Stimulated activated naive CD4-positive, alpha-beta T cell (primary cell): ENCODE measurements at places on chromosomes 4 and X.

DNA sequence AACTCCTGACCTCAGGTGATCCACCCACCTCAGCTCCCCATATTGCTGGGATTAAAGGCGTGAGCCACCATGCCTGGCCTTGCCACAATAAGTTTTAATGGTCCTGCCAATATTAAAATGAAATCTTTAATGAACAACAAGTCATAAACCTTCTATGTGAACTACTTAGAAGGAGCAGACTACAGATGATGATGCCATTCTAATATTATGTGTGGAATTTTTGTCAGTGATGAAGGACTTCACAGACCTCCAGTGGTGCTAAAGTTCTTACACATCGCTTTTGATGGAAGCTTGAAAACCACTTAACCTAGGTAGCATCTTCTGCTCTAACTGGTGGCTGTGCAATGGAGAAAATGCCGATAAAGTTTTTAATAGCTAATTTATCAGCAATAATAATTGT is 331.4 kb downstream of the CCSER1 start:
- DNase-seq: no peak

DNA sequence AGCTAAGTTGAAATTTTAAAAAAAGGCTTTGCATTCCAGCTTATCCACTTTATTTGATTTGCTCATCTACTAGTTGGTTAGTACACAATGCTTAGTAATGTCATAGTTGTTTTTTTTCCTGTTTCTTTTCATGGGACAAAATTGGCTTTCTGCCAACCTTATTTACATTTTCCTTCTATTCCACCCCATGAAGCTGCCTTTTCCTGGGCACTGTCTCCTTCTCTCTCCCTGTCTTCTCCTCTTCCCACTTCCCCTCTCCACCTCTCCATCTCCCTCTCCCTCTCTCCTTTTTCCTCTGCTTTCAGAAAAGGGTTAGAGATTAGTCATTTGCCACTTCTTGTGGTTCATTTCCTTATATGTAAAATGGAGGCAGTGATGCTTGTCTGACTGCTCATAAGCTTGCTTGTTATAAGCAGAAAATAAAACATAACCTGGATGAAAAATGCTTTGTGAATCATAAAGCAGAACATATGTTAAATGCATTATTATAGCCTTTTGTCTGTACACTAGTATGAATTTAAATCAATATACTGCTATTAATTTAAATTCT is 181.9 kb downstream of the CEP135 start:
- DNase-seq: no peak

DNA sequence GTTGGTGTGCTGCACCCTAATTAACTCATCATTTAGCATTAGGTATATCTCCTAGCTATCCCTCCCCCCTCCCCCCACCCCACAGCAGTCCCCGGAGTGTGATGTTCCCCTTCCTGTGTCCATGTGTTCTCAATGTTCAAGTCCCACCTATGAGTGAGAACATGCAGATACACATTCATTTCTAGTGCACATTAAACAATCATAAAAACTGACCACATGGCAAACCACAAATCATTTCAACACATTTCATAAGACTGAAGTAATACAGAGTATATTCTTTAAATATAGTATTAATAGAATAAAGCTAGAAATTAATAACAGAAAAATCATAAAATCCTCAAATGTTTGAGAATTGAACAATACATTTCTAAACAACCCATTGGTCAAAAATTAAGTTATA is 34.1 kb downstream of the PRKG2 start:
- DNase-seq: no peak

DNA sequence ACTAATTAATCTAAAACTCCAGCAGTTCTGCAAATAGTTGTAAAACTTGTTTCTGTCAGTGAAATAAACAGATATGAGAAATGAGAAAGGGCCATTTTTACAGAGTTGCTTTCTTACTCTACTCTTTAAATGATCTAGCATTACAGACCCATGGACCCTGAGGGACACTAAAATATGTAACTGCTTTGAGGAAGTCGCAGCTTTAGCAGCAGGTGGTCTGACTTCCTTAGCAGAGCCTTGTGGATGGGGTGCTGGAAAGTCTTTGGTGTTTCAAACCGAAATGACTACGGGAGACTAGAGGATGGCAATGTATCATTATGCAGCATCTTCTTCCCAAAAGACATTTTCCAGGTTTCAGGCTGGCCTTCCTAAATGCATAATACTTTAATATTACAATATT is 18.7 kb downstream of the SHISA3 start:
- no peak for DNase-seq

DNA sequence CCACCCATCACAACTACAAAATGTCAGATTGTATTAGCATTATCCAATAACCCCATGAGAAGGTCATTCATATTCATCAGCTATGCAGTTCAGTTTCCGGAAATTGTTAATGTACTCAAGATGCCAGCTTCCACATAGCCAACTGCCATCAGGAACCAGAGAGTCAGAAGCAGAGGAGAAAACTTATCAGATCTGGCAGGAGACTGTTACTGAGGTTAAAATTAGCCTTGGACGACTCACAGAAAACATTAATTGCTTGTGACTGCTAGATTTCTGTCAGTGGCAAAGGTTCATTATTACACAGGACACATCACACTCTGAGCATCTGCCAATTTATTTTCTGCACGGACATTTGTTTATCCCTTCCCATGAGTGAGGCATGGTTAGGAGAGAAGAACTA is 352.8 kb downstream of the DHRSX start:
- no peak for DNase-seq

- no peak for DNase-seq
Observed at GRCh38 chrX:130555341-130555740, 153.6 kb downstream of the RBMX2 start.

GRCh38 chr4:148200960-148201359 is 241.3 kb downstream of the NR3C2 start:
- DNase-seq: no peak

- no peak for DNase-seq
Observed at GRCh38 chr4:184461711-184462441, 12.5 kb downstream of the IRF2 start.

DNA sequence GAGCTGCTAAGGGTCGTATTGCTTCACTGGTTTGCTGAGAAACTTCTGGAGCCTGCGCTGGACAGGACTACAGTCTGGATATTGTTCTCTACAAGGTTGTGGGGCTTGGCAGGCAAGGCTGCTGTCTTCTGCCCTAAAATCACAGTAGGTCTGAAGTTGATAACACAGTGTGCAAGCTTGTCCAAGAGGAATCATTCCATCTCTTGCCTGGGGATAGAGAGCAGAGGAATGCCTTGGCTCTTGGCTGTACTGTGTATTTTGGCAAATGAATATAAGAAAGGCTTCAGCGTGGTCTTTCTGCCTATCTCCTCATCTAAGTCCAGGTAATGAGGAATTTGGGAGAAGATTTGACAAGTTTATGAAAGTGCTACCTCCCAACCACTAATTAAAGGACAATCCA is 9.4 kb upstream of the RASL11B start:
- DNase-seq: no peak
